ENCODE measurements at places on chromosomes 12 and 14.
A peak's percentile ranks its signal among the peaks of the same experiment; 100 is the strongest.

GRCh38 chr14:81363746-81364378 is 36.3 kb downstream of the STON2 start:
- H3K4me1 ChIP-seq: no peaks in the 10 kb centered on the region
- H3K4me3 ChIP-seq: no peak overlapping the region
- no peak overlapping the region for H3K27ac ChIP-seq
- DNase-seq: no peak
- no peaks in the 10 kb centered on the region for H3K36me3 ChIP-seq

- no peak for DNase-seq
These were observed 37.2 kb downstream of the BTBD7 start for GRCh38 chr14:93295541-93296220.

GRCh38 chr12:111448266-111448830 is 42.6 kb downstream of the SH2B3 start:
- DNase-seq: no peak
- H3K27ac ChIP-seq: peak overlapping the region; percentile 65
- H3K4me3 ChIP-seq: no peak overlapping the region
- H3K4me1 ChIP-seq: peaks cover 69% of the 10 kb centered on the region
- H3K27me3 ChIP-seq: no peaks in the 10 kb centered on the region

DNA sequence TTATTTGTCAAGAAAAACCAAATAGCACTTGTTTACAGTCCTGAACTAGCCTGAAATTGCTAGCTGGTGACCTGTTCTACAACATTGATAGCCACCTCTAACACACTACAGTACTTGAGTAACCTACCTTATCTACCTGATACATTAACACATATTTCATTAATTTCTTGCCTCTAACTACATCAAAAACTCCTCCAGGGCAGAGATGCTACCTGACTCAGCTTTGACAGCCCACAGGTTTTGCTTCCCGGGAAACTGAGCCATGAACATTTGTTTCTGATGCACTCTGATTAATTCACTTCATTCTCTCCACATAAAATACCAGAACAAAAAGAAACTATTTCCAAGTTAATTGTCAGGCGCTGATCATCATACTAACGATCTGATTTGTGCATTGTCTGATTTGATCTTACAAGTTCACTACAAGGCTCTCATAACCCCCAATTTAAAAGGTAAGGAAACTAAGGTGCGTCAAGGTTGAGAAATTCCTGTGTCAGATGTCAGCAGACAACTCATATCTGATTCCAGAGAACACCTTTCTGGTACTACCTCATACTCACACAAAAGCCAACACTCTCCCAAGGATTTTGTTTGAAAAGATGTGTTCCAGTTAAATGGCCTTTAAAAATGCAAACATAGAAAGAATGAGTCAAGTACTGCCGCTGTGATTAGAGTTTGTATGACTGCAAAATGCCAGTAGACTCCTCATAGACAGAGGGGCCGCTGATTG is 768.7 kb downstream of the BCL11B start:
- no peak overlapping the region for H3K27ac ChIP-seq
- no peaks in the 10 kb centered on the region for H3K36me3 ChIP-seq
- H3K27me3 ChIP-seq: no peaks in the 10 kb centered on the region
- peaks cover 12% of the 10 kb centered on the region for H3K4me1 ChIP-seq

DNA sequence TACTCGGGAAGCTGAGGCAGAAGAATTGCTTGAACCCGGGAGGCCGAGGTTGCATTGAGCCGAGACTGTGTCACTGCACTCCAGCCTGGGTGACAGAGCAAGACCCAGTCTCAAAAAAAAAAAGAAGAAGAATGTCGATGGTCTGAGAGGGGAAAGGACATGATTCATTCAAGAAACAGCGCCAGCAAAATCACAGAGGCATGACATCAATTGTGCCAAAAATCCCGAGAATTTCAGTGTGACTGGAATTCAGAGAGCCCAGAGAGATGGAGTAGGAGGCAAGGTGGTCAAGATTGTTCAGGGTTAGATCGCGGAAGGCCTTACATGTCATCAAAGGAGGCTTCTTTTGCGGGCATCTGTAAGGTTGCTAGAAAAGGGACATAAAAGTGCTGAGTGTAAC is 483.3 kb downstream of the VRK1 start:
- H3K4me3 ChIP-seq: no peak overlapping the region
- H3K27ac ChIP-seq: no peak overlapping the region
- no peaks in the 10 kb centered on the region for H3K36me3 ChIP-seq
- peaks cover 16% of the 10 kb centered on the region for H3K4me1 ChIP-seq
- DNase-seq: no peak
- peaks cover 12% of the 10 kb centered on the region for H3K27me3 ChIP-seq

- H3K4me3 ChIP-seq: no peak overlapping the region
- H3K4me1 ChIP-seq: no peaks in the 10 kb centered on the region
- no peak for DNase-seq
- no peak overlapping the region for H3K27ac ChIP-seq
These were observed 214.5 kb downstream of the PCNX1 start for GRCh38 chr14:71121711-71122110.

DNA sequence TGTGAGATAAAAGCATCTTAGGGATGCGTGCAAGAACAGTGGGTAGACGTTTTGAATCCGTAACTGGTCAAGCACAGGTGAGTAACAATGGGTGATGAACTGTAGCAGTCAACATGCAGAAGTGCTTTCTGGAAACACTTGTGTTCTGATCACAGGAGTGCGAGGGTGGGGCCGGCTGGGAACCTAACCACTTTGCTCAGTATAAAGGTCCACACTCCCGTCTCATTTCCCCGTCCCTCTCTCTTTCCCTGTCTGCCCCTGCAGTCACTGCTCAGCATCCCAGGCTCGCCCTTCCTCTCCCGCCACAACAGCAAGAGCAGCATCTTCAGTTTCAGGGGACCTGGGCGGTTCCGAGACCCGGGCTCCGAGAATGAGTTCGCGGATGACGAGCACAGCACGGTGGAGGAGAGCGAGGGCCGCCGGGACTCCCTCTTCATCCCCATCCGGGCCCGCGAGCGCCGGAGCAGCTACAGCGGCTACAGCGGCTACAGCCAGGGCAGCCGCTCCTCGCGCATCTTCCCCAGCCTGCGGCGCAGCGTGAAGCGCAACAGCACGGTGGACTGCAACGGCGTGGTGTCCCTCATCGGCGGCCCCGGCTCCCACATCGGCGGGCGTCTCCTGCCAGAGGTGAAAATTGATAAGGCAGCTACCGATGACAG is 127.1 kb downstream of the FIGNL2 start:
- no peaks in the 10 kb centered on the region for H3K36me3 ChIP-seq
- H3K4me1 ChIP-seq: peaks cover 4% of the 10 kb centered on the region
- H3K27ac ChIP-seq: peak overlapping the region; percentile 52
- H3K27me3 ChIP-seq: peaks cover 19% of the 10 kb centered on the region

DNA sequence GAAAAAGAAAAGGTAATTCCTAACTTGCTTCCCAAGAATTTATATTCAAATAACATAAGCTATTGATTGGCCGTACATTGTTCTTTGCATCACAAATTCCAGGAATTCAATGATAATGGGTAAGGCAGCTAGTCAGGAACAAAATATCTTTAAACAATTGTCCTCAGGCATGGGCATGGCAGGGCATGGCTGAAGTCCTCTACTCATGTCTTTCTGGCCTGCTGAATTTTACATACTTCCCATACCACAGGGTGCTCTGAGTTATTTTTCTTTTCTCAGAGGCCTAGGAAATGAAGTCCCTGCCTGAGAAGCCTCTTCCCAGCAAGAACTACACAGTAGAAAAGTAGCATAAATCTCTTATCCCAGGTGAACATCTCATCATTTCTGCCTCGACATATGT is 15.1 kb upstream of the DRAM1 start:
- no peak overlapping the region for H3K4me3 ChIP-seq
- H3K27me3 ChIP-seq: no peaks in the 10 kb centered on the region
- H3K4me1 ChIP-seq: peaks cover 2% of the 10 kb centered on the region

GRCh38 chr14:74988131-74988530 is 14.6 kb upstream of the EIF2B2 start:
- no peaks in the 10 kb centered on the region for H3K36me3 ChIP-seq
- no peaks in the 10 kb centered on the region for H3K27me3 ChIP-seq
- no peak for DNase-seq
- H3K27ac ChIP-seq: no peak overlapping the region

DNA sequence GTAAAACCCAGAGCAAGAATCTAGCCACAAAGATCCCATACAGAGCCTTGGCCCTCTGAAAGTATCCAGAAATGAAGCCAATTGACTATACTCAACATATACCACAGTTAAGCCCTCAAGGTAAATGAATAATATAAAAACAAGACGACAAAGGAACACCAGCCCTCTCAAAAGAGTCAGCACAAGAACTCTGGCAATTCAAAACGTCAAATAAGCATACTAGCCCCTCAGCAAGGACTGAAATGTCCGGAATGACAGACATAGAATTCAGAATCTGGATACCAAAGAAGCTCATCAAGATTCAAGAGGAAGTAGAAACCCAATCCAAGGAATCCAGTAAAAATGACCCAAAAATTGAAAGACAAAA is 49.9 kb downstream of the GTF2A1 start:
- H3K4me1 ChIP-seq: peaks cover 22% of the 10 kb centered on the region
- H3K27ac ChIP-seq: peak overlapping the region; percentile 95
- no peaks in the 10 kb centered on the region for H3K36me3 ChIP-seq

GRCh38 chr12:101863981-101864380 is 13.4 kb upstream of the DRAM1 start:
- H3K27me3 ChIP-seq: no peaks in the 10 kb centered on the region
- no peaks in the 10 kb centered on the region for H3K4me1 ChIP-seq
- no peak for DNase-seq

- no peaks in the 10 kb centered on the region for H3K27me3 ChIP-seq
- no peak overlapping the region for H3K27ac ChIP-seq
- H3K36me3 ChIP-seq: no peaks in the 10 kb centered on the region
- no peak for DNase-seq
- no peaks in the 10 kb centered on the region for H3K4me1 ChIP-seq
- H3K4me3 ChIP-seq: no peak overlapping the region
These were observed 201.8 kb upstream of the RMST start for GRCh38 chr12:97260786-97261185.

DNA sequence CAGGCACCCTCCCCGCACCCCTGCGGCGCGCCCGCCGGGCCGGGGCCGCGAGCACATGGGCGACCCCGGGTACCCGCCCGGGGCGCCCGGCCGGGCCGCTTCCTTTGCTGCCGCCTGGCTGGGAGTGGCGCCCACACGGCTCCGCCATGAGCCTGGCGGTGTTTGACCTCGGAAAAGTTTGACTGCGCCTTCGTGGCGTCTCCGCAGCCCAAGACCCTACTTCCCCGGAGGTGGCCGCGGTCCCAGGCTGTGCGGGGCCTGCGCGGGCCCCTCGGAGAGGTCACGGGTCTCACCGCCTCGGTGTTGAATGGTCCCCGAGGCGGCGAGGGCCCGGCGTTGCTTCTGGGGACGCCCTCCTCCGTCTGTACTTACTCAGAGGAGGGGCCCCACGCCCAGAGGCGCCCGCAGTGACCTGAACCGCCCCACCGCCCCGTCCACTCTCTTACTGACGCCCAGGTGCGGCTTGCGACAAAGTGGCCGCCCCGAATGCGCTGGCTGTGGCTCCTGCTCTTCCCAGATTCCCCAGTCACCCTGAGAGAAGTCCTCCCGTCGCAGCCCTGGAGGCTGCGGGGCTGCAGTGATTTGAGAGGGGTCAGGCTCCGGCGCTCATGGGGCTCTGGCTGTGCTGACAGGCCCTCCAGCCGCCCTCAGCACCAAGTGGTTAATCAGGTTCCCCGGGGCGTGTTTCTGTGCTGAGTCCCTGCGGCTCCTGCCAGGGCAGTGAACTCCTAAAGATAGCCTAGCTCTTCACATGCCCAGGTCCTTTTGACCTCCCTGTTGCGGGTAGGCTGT is 5.8 kb downstream of the KMT5A start:
- peak; percentile 8 for DNase-seq
- H3K4me3 ChIP-seq: peak overlapping the region; percentile 87
- H3K4me1 ChIP-seq: peaks cover 13% of the 10 kb centered on the region
- no peaks in the 10 kb centered on the region for H3K27me3 ChIP-seq

GRCh38 chr12:49414364-49414763 is 47.1 kb downstream of the SPATS2 start:
- H3K4me3 ChIP-seq: no peak overlapping the region
- H3K4me1 ChIP-seq: no peaks in the 10 kb centered on the region
- no peak overlapping the region for H3K27ac ChIP-seq
- no peaks in the 10 kb centered on the region for H3K27me3 ChIP-seq

GRCh38 chr12:43636725-43637463 is 84.9 kb upstream of the ADAMTS20 start:
- H3K4me1 ChIP-seq: no peaks in the 10 kb centered on the region
- no peak overlapping the region for H3K4me3 ChIP-seq
- no peak for DNase-seq
- H3K27ac ChIP-seq: no peak overlapping the region
- no peaks in the 10 kb centered on the region for H3K36me3 ChIP-seq

DNA sequence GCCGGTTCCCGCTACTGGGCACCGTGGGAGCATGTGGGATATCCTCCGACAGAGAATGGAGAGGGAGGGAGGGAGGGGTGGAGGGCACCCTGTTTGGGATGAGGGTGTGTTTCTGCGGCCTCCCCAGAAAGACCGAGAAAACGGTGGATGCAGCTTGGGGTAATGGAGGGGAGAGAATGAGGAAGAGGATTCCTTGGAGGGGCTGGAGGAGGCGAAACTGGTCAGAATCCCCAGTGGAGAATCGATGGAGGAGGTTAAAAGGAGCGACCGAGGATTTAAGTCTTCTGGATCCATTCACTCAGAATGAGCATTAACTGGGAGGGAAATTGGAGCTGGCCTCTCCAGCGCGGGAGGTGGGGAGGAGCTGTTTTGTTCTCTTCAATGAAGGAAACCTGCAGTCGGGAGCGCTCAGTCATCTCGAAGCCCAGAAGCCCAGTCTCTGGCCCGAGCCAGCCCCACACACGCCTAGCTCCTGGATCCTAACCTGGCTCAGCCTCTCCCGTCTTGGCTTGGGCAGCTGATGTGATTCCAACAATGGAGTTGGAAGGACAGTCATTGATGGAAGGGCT is 581 bp downstream of the ARG2 start:
- H3K27ac ChIP-seq: peak overlapping the region; percentile 88
- H3K36me3 ChIP-seq: no peaks in the 10 kb centered on the region
- peaks cover 32% of the 10 kb centered on the region for H3K4me1 ChIP-seq
- no peak for DNase-seq
- H3K4me3 ChIP-seq: peak overlapping the region; percentile 82

- no peaks in the 10 kb centered on the region for H3K36me3 ChIP-seq
- peak overlapping the region; percentile 89 for H3K27ac ChIP-seq
- H3K27me3 ChIP-seq: no peaks in the 10 kb centered on the region
These were observed 17.3 kb downstream of the GPR68 start for GRCh38 chr14:91227183-91227628.

DNA sequence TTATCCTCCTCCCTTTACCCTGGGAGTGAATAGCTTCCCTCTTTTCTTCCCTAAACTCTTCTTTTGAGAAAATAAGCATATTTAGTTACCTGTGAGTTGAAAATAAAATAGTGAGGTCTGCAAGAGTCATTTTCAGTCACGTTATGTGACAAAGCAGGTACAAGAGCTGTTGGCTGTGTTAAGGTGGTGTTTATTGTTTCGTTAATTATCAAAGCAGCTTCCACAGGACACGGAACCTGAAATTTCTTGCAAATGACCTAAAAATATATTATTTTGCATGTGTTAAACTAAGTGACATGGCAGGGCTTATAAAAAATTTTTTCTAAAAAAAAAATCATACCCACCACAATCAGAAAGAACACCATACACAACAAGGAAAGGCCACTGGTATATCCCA is 8.3 kb downstream of the SLC38A2 start:
- peaks cover 63% of the 10 kb centered on the region for H3K36me3 ChIP-seq
- H3K27ac ChIP-seq: no peak overlapping the region
- H3K27me3 ChIP-seq: no peaks in the 10 kb centered on the region
- DNase-seq: no peak

- peaks cover 23% of the 10 kb centered on the region for H3K4me1 ChIP-seq
- peak overlapping the region; percentile 87 for H3K4me3 ChIP-seq
- H3K36me3 ChIP-seq: no peaks in the 10 kb centered on the region
- peak overlapping the region; percentile 62 for H3K27ac ChIP-seq
These were observed 524 bp downstream of the KMT5A start for GRCh38 chr12:123384318-123384993.
